ENCODE measurements at places on chromosomes 1 and 21. TPM values are rescaled to one million over a fixed set of nuclear protein-coding genes. Genes with fewer than 3 reads are reported as not detected.

CSF3R gene
- 2.8 TPM for total RNA-seq

OR2L13 gene
- total RNA-seq, result not detected

RPL11 gene
- 1,158 TPM for total RNA-seq

PLEKHA6 gene
- 34.0 TPM for total RNA-seq

SETD4 gene
- total RNA-seq, result 29.7 TPM

TRAF3IP3 gene
- total RNA-seq, result 1.1 TPM

VTCN1 gene
- total RNA-seq, result 28.3 TPM

GDAP2 gene
- total RNA-seq, result 26.5 TPM

KRTAP7-1 gene
- not detected for total RNA-seq

MXRA8 gene
- total RNA-seq, result 163 TPM

LPAR3 gene
- total RNA-seq, result 0.99 TPM

Measured in mesothelial cell of epicardium (in vitro differentiated cells).